BE2C (cell line): ENCODE measurements at places on chromosomes 1 and 21.
A peak's percentile ranks its signal among the peaks of the same experiment; 100 is the strongest.

- DNase-seq, result peak; percentile 55
Measured at GRCh38 chr21:41817228-41817627, 50.4 kb upstream of the RIPK4 start.

DNA sequence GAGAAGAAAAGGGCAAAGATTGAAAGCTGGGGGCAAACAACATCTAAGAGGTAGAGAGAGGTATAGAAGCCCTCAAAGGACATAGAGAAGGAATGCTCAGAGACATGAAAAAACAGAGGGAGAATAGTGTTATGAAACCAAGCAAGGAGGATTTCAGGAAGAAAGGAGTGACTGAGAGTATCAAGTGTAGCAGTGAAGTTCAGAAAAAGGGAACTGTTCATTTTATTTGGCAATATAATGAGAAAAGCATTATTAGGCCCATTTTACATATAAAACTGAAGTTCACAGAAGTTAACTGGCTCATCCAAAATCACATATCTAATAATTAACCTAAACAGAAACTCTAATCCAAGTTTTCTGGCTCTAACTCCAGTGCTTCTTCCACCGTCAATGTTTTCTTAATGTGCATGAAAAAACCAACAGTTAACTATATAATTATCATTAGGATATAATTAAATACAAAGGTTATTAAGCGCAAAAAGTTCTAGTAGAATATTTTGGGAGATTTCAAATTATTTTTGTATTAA lies 17.7 kb downstream of the NEXN start:
- DNase-seq, result no peak

- DNase-seq, result no peak
Measured at GRCh38 chr1:24027838-24028468, 47.8 kb upstream of the SRSF10 start.

GRCh38 chr21:46674430-46675007 lies 39.0 kb downstream of the PRMT2 start:
- DNase-seq, result no peak

DNA sequence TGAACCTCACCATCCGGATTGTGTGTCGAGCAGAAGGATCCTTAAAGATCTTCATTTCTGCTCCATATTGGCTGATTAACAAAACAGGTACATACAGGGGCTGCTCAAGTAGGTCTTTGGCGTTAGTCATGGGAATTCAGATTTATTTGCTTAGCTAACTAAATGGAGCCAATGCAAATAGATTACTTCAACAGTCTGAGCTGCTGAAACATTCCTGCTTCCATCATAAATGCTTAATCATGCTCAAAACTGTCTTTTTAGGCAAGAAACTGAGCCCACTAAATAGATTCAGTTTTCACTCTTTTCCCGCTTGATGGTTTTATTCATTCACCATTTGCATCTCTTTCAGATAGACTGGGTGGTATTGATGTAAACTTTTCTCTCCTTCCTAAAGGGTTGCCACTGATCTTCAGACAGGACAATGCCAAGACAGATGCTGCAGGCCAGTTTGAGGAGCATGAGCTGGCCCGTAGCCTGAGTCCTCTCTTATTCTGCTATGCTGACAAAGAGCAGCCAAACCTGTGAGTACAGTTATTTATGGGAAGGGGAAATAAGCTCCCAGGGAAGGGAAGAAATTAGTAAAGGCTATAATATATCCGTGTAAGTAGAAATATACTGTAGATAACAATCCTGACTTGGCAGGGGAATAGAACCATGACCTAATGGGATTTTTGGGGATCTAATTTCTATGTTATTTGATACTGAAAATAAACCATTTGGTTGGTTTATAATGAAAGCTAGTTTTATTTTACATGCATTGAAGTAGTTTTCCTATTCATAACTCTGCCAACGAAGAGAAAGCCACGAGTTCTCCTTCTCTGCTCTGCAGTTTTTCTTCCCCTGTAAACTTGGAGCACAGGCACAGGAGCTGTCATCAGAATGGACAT lies 126.4 kb downstream of the VPS13D start:
- no peak for DNase-seq

- no peak for DNase-seq
Measured at GRCh38 chr1:19941206-19941568, 17.8 kb upstream of the PLA2G2E start.

- no peak for DNase-seq
Measured at GRCh38 chr21:39638281-39638680, 25.5 kb downstream of the B3GALT5 start.

- no peak for DNase-seq
Measured at GRCh38 chr1:228410015-228410414, 3.4 kb upstream of the TRIM11 start.

- no peak for DNase-seq
Measured at GRCh38 chr1:207691841-207692240, 46.9 kb downstream of the CR1L start.

GRCh38 chr1:221672965-221673364 lies 68.9 kb downstream of the DUSP10 start:
- no peak for DNase-seq

DNA sequence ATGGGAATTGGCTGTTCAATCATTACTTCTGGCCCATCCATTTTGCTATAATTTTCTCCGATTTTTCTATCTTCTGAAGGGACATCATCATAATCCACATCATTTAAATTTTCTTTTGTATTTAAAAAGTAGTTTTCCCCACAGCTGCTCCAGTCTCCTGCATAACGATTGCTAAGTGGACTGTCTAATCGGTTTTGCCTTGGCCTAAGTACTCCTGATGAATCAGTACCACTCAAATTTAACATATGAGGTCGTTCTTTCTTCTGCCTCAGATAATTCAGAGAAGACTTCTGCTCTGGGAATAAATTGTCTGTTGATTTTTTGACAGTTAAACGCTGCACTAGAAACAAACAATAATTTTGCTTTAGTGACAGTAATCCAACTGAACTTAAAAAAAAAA lies 41.9 kb downstream of the SYDE2 start:
- DNase-seq, result no peak

GRCh38 chr1:157971769-157972168 lies 21.7 kb upstream of the KIRREL1 start:
- DNase-seq, result no peak

GRCh38 chr1:18727956-18728355 lies 97.3 kb downstream of the PAX7 start:
- peak; percentile 14 for DNase-seq

DNA sequence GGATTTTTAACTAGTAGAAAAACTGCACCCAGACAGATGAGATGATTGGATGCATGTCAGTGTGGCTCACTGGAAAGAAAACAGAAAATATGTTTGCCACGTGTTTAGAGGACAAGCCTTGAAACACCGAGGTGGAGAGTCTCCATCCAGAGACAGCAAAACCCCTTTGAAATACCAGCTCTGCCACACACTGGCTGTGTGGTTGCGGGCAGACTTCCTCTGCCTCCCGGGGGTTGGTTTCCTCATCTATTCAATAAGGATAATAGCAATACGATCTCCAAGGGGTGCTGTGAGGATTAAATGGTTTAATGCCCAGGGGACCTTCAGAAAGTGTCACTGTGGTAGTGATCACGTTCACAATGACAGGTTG lies 67.2 kb upstream of the PARP1 start:
- no peak for DNase-seq

- DNase-seq, result peak; percentile 30
Measured at GRCh38 chr1:192732787-192733186, 76.1 kb upstream of the RGS2 start.

DNA sequence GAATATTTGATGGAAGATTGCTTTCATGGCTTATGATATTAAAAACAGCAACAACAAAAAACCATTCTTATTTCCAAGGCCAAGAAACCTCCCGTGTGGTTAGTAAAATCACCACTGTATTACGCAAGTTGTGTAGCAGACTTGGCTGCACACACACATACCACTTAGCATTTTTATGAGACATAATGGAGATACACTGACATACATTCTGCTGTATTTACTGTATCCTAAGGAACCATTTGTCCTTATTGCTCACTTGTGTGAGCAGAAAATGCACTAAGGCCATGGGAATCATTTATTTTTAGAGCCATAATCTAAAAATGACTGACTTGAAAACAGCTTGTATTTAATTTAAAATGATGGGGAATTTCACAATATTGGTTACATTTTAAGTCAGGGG lies 584 bp upstream of the C1orf141 start:
- DNase-seq, result no peak

DNA sequence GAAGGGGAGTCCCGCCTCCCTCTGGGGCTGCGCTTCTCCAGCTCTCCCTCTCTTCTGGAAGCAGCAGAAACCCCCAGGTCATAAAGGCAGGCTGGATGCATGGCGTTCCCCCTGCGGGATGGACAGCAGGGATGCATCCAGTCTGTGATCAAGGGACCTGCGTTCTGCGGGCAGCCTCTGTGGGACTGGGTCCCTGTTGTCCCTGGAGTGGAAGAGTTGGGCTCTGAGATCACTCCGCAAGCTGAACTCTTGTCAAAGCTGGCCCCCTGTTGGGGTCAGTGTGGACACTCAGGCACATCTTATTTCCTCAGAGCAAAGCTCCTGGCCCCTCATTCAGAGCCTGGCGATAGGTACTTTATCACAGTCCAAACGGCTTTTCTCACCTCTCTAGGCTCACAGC lies 341.2 kb downstream of the PTPRU start:
- no peak for DNase-seq

DNA sequence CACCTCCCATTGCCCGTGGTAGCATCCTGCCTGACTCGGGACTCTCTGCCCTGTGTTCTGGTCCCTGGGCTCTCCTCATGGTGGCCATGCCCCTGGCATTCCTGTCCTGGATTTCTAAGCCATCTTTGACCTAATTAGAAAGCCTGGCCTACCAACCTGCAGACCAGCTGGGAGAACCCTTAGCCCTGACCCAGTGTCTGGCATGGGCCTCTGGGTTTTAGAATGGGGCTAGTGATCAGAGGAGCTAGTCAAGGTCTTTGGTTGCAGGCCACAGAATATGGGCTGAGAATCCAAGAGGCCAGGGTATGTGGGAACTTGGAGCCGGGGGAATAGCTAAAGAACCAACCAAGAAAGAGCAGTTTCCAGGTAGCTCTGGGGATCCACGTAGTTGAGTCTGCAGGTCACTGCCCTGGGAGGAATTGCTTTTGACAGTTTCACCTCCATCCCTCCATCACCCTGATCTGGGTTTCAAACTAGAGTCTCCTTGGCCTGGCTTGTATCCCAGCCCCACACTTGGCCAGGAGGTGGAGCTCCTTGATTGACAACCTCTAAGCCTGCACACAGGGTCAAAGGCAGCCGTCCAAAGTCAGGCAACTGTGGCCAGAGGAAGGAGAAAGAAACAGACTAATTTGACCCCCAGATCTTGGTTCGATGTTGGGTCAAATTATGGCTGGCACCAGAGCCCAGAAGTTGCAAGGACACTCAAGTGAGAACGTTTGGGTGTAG lies 54.7 kb upstream of the ABCG1 start:
- peak; percentile 64 for DNase-seq

DNA sequence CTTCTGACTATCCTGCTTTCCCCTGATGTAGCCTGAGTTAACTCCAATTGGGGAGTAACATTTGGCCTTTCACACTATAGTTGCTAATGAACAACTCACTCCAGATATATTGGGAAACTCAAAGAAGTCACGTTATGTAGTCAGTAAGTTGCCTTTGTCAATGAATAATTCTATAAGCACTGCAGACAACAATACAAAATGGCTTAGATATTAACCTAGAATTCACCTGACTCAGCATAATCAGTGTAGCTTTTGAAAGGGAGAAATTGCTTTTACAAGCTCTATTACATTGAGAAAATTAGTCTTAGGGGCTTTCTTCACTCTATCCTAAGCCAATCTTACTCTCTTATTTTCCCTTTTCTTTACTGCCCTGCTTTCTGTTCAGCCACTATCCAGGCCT lies 303.5 kb upstream of the NR5A2 start:
- no peak for DNase-seq

DNA sequence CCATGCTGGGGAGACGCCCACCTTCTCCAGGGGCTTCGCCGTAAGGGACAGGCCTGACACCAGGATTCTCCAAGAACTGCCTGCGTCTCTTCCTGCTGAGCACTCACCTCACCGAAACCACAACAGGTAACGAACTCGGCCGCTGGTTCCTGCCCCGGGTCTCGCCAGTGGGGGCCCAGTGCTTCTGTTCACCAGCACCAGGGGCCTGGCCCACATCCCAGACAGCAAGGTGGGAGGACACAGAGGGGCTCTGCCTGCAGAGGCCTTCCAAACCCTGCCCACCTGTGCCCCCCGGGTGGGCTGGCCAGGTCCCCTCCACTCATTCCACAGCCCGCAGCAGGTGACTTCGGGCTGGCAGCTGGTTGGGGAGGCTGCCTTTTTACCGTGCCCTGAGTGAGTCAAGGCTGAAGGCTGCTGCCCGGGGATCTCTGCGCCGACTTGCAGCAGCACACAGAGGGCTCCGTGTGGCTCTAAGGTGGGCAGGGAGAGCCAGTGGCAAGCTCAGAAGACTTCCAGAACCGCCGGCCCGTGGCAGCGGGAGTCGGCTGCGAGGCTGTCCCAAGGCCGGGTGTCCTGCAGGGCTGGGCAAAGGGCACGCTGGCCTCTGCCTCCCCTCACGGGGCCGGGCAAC lies 14.7 kb upstream of the COL18A1 start:
- peak; percentile 5 for DNase-seq

DNA sequence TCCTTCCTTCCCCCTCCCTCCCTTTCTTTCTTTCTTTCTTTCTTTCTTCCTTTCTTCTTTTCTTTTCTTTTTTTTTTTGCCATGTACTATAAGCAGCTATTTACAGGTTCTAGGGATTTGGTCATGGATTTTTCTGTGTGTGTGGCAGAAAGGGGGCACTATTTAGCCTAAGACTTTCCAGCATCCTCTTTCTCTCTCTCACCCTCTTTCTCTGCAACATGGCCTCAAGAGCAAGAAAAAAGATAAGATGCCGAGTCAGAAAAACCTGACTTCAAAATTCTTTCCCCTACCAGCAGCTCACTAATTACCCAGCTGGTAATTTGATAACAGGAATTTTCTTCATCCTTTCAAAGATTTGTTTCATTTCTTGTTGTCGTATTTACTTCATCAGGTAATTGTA lies 458.3 kb upstream of the ADAMTS5 start:
- DNase-seq, result peak; percentile 42

- no peak for DNase-seq
Measured at GRCh38 chr1:2941907-2942306, 79.4 kb upstream of the ACTRT2 start.

DNA sequence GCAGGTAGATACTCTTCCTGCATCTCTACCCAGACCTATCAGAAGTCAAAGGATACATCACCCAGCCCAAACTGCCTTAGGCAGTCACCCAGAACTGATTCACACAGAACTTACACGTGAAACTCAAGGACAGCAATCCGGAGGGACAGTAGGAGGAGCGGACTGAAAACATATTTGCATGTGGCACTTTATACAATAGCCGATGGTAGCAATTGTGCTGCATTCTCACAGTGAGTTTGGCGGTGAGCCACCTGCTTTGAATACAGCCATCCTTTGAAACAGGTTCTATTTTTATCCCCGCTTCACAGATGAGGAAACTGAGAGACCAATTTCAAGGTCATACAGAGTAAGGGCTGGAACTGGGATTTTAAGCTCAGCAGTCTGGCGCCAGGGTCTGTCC lies 69.5 kb downstream of the EDEM3 start:
- no peak for DNase-seq

GRCh38 chr1:224106568-224107281 lies 7.2 kb upstream of the FBXO28 start:
- no peak for DNase-seq

DNA sequence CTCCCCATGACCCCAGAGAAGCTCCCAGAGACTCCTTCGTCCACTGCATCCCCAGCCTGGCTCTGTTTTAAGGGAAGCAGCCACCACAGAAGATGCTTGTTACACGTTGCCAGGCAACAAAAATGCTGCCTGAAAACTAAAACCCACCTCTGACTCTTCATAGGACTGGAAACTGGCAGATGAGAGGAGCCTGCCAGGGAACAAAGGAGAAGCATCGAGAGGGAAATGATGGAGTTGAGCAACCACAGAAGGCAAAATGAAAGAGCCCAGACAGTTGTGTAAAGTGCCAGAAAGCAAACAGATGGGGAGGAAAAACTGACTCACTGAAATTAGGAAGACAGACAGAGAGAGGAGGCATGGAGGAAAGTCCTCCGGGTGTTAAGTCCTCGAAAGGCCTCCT lies 118.4 kb downstream of the KCNN3 start:
- no peak for DNase-seq
